CD8-positive, alpha-beta T cell (primary cell): ENCODE measurements at places on chromosomes 6 and 20.
A peak's percentile ranks its signal among the peaks of the same experiment; 100 is the strongest.

DNA sequence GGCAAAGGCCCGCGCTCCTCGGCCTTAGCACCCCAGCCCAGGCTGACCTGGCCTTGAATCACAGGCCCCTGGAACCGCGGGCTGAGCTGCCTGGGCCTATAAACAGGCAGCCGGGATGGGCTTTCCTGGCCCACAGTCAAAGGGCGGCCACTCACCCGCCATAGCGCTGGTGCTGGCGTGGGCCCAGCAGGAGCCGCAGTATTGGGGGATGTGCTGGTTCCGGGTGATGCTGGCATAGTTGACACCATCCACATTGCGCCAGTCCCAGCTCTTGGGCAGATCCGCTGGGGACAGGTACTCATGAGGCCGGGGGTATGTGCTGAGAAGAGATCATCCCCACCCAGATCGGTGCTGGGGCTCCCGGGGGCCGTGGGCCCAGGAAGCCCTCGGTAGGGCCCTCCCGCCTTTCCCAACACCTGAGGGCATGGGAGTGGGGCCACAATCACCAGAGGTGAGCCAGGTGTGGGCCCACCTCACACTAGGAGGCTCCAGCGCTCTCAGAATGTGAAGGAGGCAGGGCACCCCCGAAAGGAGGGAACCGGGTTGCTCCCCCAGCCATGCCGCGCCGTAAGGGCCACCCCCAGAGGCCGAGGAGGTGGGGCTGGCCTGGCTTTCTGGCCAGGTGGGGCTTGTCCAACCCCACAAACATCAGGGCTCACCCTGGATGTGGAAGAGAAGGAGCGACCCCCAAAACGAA lies 739 bp downstream of the CTSZ start:
- DNase-seq: no peak

- DNase-seq: no peak
Observed at GRCh38 chr6:44390158-44390683, 2.7 kb downstream of the CDC5L start.

GRCh38 chr6:104591573-104592334 lies 268.0 kb downstream of the HACE1 start:
- DNase-seq: no peak

GRCh38 chr20:8542110-8542486 lies 410.0 kb downstream of the PLCB1 start:
- no peak for DNase-seq

DNA sequence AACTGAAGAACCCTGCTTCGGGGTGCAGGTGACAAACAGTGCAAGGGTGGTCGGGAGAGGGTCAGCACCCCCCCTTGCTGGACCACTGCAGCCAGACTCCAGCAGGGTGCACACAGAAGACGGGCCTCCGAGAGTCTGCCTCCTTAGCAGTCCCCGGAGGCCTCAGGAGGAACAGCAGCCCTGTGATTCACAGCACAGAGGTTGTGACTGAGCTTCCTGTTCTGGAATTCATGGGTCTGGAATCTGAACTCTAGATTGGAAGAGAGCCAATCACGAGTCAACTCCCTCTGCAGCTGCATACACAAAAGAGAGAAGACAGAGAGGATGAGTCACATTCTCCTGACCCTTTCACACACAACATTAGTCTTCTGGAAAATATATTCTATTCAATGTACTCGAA lies 249.0 kb upstream of the OPRM1 start:
- DNase-seq: no peak

GRCh38 chr6:29524444-29525310 lies 34.9 kb downstream of the UBD start:
- peak; percentile 29 for DNase-seq

DNA sequence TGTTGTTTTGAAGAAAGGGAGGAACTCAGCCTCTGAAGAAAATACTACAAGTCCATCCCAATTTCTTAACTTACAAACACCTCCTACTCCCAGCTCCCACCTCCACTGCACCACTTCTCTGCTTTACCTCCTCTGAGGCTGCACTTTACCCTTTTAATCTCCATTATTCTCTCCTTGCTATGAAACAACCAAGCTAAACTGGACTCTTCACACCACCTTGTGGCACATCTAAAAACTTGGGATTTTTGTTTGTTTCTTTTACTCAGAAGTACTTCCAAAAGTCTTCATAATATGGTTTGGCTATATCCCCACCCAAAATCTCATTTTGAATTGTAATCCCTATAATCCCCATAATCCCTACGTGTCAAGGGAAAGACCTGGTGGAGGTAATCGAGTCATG lies 142.2 kb downstream of the MOXD1 start:
- no peak for DNase-seq

DNA sequence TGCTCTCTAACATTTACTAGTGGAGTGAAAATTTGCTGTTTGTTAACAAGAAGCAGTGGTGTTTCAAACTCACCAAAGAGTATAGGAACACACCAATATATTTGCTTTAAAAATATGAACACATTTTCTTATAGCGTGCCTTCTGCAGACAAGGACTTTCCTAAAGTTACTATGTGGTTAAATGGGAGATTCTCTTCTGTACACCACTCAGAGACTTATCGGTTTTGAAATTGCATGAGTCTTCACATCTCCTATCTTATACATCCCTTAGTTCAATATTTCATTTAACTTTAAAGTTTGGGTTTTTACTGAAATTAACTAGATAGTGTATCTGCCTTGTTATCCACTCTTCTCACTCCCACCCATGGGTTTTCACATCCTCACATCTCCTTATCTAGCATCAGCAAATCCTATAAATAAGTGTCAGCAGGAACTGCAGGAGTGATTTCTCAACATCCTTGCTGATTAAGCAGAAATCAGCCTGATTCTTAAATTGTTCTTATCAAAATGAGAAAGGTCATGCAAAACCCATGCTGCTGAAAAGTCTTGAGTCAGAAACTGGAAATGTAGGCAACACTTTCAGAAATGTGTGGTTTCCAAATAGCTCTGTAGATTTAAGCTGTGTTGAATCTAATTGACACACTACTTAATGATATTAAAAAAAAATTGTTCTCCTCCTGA lies 1075.6 kb upstream of the GJE1 start:
- DNase-seq: no peak

DNA sequence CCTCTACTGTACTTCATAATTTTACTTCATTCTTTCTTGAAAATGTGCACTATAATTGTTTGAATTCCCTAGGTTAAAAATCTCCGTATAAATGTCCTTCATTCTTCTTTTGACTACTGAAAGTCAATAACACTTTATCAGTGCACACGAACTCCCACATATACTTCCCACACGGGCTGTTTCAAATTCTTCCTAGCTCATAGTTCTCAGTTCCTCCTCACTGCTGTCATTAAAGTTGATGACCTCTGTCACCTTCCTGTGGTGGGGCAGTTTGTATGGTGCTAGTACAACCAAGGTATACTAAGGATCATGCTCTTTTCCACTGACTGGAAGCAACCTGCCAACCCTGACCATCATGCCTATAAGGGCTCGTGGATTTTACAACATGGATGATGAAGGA lies 40.0 kb upstream of the CD2AP start:
- DNase-seq: no peak

- DNase-seq: no peak
Observed at GRCh38 chr6:166579237-166579850, 7.1 kb downstream of the RAMACL start.

GRCh38 chr6:111866857-111867256 lies 6.4 kb downstream of the FYN start:
- DNase-seq: no peak

DNA sequence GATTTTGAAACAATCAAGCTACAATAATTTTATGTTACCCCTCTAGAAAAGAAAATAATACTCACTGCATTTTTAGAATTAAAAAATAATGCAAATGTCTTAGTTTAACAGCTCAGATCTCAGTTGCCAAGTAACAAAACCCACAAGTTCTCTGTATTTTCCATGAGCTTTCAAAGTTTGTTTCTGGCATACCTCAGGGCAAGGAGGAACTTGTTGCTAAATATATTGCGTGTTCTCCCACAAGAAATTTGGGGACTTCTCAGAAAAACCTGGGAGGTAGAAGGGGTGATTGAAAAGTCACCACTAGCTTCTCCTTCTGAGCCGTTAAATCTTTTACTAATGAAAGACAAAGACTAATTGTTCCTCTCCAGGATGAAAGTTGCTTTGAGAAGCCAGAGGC lies 236.8 kb upstream of the MARCKS start:
- no peak for DNase-seq

GRCh38 chr20:44720997-44721784 lies 6.0 kb downstream of the CCN5 start:
- DNase-seq: no peak

DNA sequence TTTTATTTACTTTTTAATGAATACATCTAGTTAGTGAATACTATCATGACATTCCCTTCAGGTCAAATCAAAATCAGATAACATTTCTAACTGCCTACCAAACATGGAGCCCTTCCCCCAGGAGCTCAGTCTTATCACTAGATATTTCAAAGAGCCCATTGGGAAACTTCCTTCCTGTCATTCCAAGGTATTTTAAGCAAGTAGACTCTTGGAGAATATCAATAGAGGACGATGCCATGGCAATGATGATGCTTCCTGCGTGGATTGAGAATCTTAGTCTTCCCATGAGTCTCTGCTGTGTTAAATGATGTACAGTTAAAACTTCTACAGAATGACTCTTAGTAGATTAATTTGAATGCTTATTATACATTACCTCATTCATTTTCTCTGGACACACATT lies 384.9 kb downstream of the CENPW start:
- no peak for DNase-seq

DNA sequence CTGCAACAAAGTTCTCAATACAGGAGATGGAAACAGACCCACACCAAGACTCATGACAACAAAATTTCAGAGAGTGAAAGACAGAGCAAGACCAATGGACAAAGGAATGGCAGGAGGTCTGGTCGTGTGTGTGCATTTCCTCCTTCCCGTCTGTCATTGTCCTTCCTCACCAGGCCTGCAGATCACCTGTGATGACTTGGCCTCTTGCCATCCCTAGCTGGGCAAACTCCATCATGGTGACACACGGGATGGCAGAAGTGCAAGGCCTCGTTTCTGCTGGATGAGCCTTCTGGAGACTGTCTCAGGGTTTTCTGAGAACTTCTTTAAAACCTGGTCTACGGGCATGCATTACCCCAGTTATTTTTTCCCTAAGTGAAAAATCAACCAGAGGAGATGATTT lies 49.2 kb downstream of the RPP21 start:
- DNase-seq: no peak

- no peak for DNase-seq
Observed at GRCh38 chr20:38081575-38081974, 48.0 kb downstream of the RPRD1B start.

- DNase-seq: no peak
Observed at GRCh38 chr6:144008120-144008811, at the start of gene PLAGL1. Gene PLAGL1 (minus strand): TSS chr6:144008259. CDS start chr6:143948136, 60,123 bp downstream.

DNA sequence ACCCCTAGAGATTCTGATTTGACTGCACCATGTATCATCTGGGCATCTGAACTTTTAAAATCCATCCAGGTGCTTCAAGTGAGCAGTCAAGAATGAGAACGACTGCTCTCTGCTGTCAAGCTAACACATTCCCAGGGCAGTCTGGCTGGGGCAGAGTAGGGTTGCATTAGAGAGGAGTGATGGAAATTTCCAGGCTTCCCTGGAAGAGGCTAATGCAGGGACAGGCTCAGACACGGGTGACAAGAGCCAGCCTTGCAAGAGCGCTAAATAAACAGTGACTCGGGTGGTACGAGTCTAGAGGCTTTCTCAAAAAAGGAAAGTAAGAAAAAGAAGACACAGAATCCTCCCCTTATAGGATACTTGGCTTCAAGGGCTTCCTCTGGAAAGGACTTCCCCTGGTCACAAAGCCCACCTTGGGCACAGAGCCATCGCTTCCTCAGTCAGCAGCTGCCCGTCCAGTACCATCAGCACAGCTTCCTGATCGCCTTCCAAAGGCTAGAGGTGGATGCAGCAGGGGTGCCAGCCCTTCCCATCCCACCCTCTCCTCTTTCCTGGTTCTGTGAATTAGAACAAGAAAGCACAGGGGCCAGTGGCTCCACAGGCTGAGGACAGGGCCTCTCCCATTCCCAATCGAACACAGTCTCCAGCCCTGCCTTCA lies 177.4 kb upstream of the RREB1 start:
- DNase-seq: no peak

- DNase-seq: no peak
Observed at GRCh38 chr6:68741501-68742386, 106.7 kb downstream of the ADGRB3 start.

GRCh38 chr6:151175662-151176445 lies 63.9 kb upstream of the AKAP12 start:
- DNase-seq: no peak

GRCh38 chr20:44217342-44218092 lies 6.9 kb upstream of the OSER1 start:
- peak; percentile 56 for DNase-seq

- no peak for DNase-seq
Observed at GRCh38 chr20:47985092-47985850, 200.0 kb upstream of the SULF2 start.
